ENCODE measurements at places on chromosomes 4 and X.

- DNase-seq: no peak
Measured at GRCh38 chr4:41258783-41259182, 2.1 kb downstream of the UCHL1 start.

- DNase-seq: no peak
Measured at GRCh38 chrX:20315140-20315539, 48.4 kb upstream of the RPS6KA3 start.

GRCh38 chr4:135385830-135386581 is 1184.4 kb upstream of the PABPC4L start:
- DNase-seq: no peak

DNA sequence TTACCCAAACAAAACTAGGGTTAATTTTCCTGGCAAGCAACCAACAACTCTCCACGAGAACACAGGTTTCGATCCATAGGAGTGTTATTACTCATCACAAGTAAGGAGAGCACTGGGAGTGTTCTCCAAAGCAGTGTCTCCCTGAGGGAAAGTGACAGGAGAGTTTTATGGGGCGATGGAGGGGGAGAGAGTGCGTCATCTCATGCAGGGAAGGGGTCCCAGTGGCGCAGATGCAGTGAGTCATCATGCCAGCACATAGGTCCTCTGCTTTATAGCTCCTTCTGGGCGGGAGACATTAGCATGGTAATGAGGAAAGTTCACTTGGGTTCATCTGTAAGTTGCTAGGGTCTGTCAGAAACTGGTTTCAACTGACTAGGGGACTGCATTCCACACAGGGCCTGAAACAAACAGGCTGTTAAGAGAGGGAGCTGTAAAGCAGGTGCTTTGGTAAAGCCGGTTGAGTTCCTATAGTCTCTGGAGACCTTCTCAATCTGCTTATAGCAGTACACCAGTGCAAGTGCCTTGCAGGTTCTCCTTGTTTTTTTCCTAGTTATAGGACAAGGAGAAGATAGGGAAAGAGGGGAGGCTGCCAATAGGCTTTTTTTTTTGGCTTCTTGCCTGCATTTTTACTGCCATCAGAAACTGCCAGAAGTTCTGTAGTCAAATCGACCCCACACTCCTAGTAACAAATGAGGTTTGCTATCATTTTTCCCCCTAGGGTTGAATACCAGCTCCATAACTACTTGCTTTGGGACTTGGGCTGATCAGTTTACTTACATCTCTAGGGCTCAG is 12.8 kb upstream of the BOD1L1 start:
- DNase-seq: no peak

DNA sequence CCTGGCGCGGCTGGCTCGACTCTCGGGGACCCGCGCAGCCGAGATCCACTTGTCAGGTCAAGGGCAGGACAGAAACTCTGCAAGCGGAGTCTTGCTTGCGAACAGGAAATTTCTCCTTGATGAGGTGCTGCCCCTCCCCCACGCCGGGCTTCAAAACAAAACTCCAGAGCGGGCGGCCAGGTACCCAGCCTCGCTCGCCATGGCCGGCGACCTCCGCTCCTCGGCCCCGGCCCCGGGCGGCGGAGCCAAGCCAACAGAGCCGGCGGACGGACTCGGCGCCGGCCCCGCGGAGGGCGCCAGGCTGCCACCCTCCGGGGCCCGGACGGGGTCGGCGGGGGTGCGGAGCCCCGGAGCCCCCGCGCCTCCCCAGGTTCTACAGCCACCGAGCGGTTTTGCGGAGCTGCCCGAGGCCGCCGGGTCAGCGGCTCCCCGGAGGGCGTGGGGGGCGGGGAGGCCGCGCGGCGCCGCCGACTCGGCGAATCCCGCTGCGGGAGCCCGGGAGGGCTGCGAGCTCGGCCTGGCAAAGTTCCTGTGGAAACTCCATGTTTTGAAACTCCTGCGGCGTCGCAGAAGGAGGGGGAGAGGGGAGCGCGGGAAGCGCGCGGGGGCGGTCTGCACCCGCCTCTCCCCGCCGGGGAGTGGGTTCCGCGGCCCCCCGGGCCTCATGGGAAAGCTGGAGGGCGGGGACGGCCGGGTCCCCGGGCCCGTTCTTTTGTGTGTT is 11.7 kb upstream of the BCOR start:
- no peak for DNase-seq

- no peak for DNase-seq
Measured at GRCh38 chrX:80578517-80579105, 158.4 kb downstream of the TENT5D start.

Measured in forelimb muscle (tissue), 1 donor.